ENCODE measurements at places on chromosomes 5 and 9. TPM values are rescaled to one million over a fixed set of nuclear protein-coding genes. Genes with fewer than 3 reads are reported as not detected.

Gene ARID3C
- not detected for total RNA-seq

Gene PLPP7
- total RNA-seq = 1.5 TPM

Gene PKD2L2
- total RNA-seq = not detected

Gene ZDHHC12
- 28.2 TPM for total RNA-seq

Gene TMEM8B
- 13.7 TPM for total RNA-seq

Gene PITX1
- total RNA-seq = not detected

DNA sequence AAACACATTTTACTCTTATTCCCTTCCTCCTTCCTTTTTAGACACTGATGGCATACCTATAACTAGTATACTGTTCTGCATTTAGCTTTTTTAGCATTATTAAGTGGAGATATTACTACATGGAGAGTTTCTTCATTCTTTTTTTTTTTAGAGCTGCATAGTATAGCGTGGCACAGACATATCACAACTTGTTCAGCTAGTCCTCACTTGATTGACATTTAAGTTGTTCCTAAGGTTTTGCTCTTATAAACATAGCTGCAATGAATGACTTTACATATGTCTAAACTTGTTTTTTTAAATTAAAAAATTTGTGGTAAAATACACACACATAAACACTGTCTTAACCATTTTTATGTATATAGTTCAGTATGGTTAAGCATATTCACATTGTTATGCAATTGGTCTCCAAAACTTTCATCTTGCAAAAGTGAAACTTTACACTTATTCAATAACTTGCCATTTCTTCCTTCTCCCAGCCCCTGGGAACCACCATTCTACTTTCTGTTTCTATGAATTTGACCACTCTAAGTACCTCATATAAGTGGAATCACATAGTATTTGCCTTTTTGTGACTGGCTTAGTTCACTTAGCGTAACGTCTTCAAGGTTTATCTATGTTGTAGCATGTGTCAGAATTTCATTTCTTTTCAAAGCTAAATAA lies 48.7 kb downstream of the ANKDD1B start:
- DNase-seq = no peak

GRCh38 chr5:150149618-150150017 lies 6.0 kb downstream of the PDGFRB start:
- no peak for DNase-seq

GRCh38 chr9:27154908-27155307 lies 45.9 kb downstream of the TEK start:
- DNase-seq = no peak

GRCh38 chr9:80467632-80468031 lies 895.9 kb downstream of the TLE4 start:
- DNase-seq = no peak

DNA sequence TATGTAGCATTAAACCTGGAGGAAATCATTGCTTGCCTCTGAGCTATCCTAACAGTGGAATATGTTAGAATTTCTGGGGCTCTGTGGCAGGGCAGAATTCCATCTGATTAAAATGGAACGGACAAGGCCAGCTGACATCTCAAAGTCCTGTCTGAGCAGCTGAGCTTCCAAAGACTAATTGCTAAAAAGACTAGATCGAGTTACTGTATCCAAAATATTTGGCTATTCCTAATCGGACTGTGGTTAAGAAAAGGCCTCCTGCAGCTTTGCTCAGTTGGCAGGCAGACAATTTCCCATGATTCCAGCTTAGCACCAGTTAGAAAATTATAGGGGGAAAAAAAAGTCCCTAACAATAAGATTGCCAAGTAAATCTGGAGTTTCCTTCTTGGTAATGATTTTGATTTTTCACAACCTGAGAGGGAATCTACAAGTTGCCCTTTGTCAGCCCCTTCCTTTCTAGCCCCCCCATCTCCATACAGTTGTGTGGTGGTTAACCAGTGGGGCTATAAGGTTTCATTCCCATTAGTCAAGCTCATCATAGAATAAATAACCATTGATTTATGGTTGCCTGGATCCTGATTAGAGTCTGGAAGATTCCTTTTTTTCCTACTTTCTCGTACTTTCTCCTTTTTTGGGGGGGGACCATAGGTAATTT lies 26.4 kb downstream of the PTGR1 start:
- no peak for DNase-seq

DNA sequence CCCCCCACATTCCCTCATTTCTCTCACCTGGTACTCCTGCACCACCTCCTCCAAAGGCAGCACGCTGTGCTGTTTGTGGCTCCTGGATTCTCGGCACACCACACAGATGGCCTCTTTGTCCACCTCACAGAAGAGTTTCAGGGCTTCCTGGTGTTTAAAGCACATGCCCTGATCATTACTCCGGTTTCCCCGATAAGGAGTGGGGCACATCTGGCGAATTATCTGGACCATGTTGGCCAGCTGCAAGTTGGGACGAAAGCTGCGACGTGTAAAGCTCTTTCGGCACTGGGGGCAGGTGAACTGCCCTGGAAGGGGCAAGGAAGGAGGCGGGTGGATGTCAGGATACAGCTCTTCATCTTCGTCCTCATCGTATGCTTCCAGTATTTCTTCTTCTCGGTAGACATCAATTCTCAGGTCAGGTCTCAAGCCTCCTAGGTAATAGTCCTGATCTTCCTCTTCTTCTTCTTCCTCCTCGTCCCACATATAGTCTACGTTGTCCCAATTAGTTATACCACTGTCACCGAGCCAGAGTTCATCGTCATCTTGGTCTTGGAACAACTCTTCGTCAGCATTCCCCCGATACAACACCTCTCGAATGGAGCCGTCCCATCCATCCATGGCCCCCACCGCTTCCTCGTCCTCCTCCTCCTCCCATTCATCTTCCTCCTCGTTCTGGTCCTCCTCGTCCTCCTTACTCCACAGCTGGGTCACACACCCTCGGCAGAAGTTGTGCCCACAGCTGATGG lies 796 bp downstream of the TRIM52 start:
- DNase-seq = no peak

Data from upper lobe of right lung (tissue), 1 donor.